A549 treated with Mapracorat at 1 μM for 4 hours (cell line): ENCODE measurements at places on chromosomes 4 and X. TPM values are rescaled to one million over a fixed set of nuclear protein-coding genes. Genes with fewer than 3 reads are reported as not detected.

The USP26 gene
- total RNA-seq = not detected in 5 replicates

The VSIG1 gene
- 0.13 to 0.44 TPM (median 0.21 TPM) in 5 replicates for total RNA-seq

The HTR2C gene
- total RNA-seq = not detected in 5 replicates

The MRPS18C gene
- 42.4 to 58.8 TPM (median 45.2 TPM) in 5 replicates for total RNA-seq

The COX7B2 gene
- total RNA-seq = not detected in 5 replicates
